GOT3 (cell line): ENCODE measurements at places on chromosomes 13 and 19.

DNA sequence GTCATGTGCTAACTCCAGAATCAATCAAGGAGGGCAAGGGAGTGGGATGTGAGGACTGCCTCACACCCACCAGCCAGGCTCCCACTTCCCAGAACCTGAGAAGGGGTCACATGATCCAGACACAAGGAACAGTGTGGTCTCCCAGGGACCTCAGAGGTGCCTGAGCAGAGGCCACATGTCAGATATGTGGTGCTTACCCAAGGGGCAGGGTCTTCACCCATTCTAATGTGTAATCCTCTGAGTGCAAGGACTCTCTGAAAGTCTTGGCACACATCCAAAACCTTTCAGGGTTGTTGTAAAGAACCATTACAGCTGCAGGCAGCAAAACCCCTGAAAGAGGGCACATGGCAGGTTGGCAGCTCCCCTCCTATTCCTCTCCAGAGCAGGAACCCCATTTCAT lies 656.6 kb downstream of the UQCRFS1 start:
- no peak for DNase-seq

- DNase-seq = no peak
Measured at GRCh38 chr19:33279430-33280350, 22.6 kb downstream of the CEBPA start.

- DNase-seq = no peak
Measured at GRCh38 chr19:810883-811489, 10.8 kb downstream of the PLPPR3 start.

GRCh38 chr13:90365130-90365529 lies 982.4 kb upstream of the MIR17HG start:
- DNase-seq = no peak

- no peak for DNase-seq
Measured at GRCh38 chr13:90197722-90198121, 1149.8 kb upstream of the MIR17HG start.

DNA sequence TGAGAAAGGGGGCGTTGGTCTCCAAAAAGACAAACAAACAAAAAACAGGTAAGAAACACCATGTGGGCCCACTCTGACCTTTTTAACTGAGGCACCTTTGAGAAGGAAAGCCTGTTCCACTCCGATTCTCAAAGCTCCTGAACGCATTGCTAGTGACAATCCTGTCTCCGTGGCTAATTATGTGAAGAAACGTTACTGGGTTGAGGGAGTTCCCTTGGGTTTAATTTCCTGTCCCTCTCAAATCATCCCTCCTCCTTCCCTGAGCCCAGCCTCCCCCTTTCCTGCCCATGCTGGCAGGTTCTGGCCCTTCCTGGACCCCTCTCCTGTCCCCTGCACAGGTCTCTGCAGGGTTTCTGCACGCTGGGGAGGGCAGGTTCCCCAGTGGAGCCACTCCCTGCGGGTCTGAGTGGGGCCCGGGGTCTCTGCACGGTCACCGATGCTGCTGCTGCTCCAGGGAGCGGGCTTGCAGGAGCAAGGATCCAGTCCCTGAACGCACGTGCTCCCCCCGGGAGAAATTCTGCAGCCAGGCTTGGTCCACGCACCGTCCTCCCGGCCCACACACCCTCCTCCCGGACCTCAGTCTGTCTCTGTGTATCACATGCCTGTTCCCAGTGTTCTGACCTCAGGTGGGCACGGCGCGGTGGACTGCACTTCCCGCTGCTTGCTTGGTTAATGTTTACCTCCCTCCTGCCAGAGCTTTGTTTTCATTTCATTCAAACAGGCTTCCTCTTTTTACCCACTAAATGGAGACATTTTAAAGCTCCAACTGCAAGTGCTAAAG lies 76.4 kb upstream of the MCF2L start:
- no peak for DNase-seq

GRCh38 chr19:46729696-46730095 lies 12.8 kb upstream of the PRKD2 start:
- DNase-seq = no peak

GRCh38 chr19:41409288-41409687 lies 11.7 kb downstream of the BCKDHA start:
- DNase-seq = no peak

DNA sequence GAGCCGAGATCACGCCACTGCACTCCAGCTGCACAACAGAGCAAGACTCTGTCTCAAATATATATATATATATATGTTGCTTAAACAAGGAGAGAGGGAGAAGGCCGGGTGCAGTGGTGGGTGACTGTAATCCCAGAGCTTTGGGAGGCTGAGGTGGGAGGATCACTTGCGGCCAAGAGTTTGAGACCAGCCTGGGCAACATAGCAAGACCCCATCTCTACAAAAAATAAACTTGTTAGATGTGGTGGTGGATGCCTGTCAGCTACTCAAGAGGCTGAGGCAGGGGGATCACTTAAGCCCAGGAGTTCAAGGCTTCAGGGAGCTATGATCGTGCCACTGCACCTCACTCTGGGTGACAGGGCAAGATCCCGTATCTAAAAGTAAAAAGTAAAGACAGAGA lies 5.3 kb upstream of the HSD17B14 start:
- DNase-seq = no peak

DNA sequence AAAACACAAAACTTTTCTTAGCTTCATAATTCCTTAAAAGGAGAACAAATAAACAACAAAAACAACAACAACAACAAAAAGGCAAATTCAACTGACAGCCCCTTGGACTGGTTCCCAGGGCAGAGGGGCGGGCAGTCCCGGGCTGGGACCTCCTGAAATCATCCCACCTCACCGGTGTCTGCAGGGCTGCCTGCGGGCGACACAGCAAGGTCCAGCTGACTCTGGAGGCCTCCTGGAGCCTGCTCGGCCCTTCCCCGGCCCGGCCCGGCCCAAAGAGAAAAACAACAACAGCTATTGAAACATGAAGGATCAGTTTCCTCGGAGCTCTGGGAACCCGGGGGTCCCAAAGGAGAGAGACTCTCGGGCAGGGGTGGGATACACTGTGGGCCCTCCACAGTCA lies 5.0 kb upstream of the ISYNA1 start:
- DNase-seq = no peak

GRCh38 chr13:31067416-31068118 lies 94.1 kb downstream of the HSPH1 start:
- DNase-seq = no peak

DNA sequence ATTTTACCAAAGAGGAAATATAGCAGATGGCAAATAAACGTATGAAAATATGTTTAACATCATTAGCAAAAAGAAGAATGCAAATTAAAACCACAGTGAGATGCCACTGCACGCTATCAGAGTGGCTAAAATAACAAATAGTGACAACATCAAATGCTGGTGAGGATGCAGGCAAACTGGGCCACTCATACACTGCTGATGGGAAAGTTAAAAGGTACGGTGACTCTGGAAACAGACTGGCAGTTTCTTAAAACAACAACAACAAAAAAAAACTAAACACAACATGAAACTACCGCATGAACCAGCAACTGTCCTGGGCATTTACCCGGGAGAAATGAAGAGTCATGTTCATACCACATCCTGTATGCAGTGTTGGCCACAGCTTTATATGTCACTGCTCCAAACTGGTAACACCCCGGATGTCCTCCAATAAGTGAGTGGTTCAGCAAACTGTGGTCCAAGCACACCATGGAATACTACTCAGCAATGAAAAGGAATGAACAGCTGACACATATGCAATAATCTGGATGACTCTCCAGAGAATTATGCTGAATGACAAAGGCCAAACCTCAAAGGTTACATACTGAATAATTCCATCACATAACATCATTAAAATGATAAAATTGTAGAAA lies 22.3 kb downstream of the EPS15L1 start:
- DNase-seq = no peak

DNA sequence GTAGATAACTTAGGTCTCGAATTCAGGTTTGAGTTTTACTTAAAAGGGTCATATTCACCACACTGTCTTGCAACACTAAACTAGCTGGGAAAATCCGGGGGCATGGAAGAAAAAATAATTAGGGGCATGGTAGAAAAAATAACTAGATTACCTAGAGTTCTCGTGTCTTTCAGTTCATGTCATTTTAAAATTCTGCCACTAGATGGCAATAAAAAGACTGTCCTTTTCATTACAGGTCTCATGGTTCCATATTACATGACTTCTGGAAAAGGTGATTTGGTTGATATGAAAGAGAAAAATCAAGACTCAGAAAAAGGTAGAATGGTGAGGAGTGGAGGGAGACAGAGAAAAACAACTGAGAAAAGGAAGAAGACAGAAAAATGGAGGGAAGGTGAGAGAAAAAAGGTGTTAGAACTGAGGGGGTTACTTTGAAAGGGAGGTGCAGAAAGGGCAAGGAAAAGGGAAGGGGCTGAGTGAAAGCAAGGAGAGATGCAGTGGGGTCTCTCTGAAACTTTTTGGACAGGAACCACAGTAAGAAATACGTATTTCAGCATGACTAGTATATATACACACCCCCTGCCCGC lies 299.0 kb downstream of the KLF12 start:
- DNase-seq = no peak

GRCh38 chr19:39430675-39431593 lies 4.8 kb downstream of the RPS16 start:
- DNase-seq = no peak
